Prostate gland (tissue), 2 donors: ENCODE measurements at places on chromosomes 2 and 18. TPM values are rescaled to one million over a fixed set of nuclear protein-coding genes. Genes with fewer than 3 reads are reported as not detected.

The PDE11A gene
- 14.9 TPM for total RNA-seq

The GPR45 gene
- total RNA-seq: not detected

The GALNT13 gene
- 1.1 TPM for total RNA-seq

The RAD51AP2 gene
- total RNA-seq: 4.2 TPM

The PLEK gene
- total RNA-seq: 0.59 TPM

The ZBTB7C gene
- total RNA-seq: 14.7 TPM

The LHCGR gene
- not detected for total RNA-seq

The ARMC9 gene
- total RNA-seq: 11.3 TPM

The KYNU gene
- total RNA-seq: 1.1 TPM

The SLC30A3 gene
- total RNA-seq: not detected

The OSR1 gene
- total RNA-seq: 47.9 TPM

The RAPGEF4 gene
- 31.0 TPM for total RNA-seq

The GCA gene
- 42.9 TPM for total RNA-seq

The ZEB2 gene
- 13.1 TPM for total RNA-seq

The PLEKHB2 gene
- total RNA-seq: 107 TPM

The C2orf81 gene
- total RNA-seq: 6.1 TPM

The LRRTM1 gene
- 1.8 TPM for total RNA-seq

The CYBRD1 gene
- 67.9 TPM for total RNA-seq

The IL36RN gene
- not detected for total RNA-seq

The HSBP1L1 gene
- total RNA-seq: 20.4 TPM

The RGPD5 gene
- total RNA-seq: 236 TPM

The CLEC4F gene
- 0.23 TPM for total RNA-seq

The DAPL1 gene
- not detected for total RNA-seq

The MAPRE3 gene
- total RNA-seq: 12.0 TPM

The CEP192 gene
- 37.3 TPM for total RNA-seq

The ADGRF3 gene
- total RNA-seq: not detected

The CASP10 gene
- 1.7 TPM for total RNA-seq

The NEB gene
- total RNA-seq: 57.9 TPM

The PJVK gene
- total RNA-seq: 4.7 TPM

The NXPH2 gene
- not detected for total RNA-seq
